A549 treated with RU486 at 1 μM for 4 hours (cell line): ENCODE measurements at places on chromosomes 7 and 10. TPM values are rescaled to one million over a fixed set of nuclear protein-coding genes. Genes with fewer than 3 reads are reported as not detected.

Gene SPDYE9
- not detected in 5 replicates for total RNA-seq

Gene SYT15B
- total RNA-seq: 2.1 to 3.8 TPM (median 3.2 TPM) in 5 replicates

Gene PLEKHA8
- 3.9 to 6.4 TPM (median 5.7 TPM) in 5 replicates for total RNA-seq

Gene SSC4D
- total RNA-seq: 0.83 to 1.4 TPM (median 1.2 TPM) in 5 replicates

Gene PNLIPRP1
- total RNA-seq: not detected in 5 replicates

Gene ASB10
- total RNA-seq: not detected in 5 replicates

Gene PRXL2A
- total RNA-seq: 40.7 to 49.9 TPM (median 45.7 TPM) in 5 replicates

Gene STEAP4
- total RNA-seq: 0.03 TPM in 1 of 5 replicates, not detected in the others

Gene TFR2
- total RNA-seq: 2.0 to 3.3 TPM (median 3.0 TPM) in 5 replicates

Gene FOXI2
- not detected in 5 replicates for total RNA-seq

Gene AMPH
- total RNA-seq: not detected in 5 replicates

Gene PNLIP
- not detected in 5 replicates for total RNA-seq

Gene STAMBPL1
- total RNA-seq: 28.9 to 40.1 TPM (median 36.3 TPM) in 5 replicates

Gene POLR2J3
- 16.2 to 72.1 TPM (median 35.8 TPM) in 5 replicates for total RNA-seq

Gene CYP3A4
- 0.10 TPM in 1 of 5 replicates, not detected in the others for total RNA-seq
